ENCODE measurements at places on chromosomes 6 and 20. TPM values are rescaled to one million over a fixed set of nuclear protein-coding genes. Genes with fewer than 3 reads are reported as not detected.

CEP162 gene
- total RNA-seq, result 7.3 TPM

CAGE1 gene
- total RNA-seq, result under 0.01 TPM

NFATC2 gene
- under 0.01 TPM for total RNA-seq

SNAP25 gene
- total RNA-seq, result 4.5 TPM

MLN gene
- not detected for total RNA-seq

TRIM31 gene
- total RNA-seq, result not detected

PLCB4 gene
- 1.5 TPM for total RNA-seq

NOTCH4 gene
- 0.73 TPM for total RNA-seq

TMC2 gene
- under 0.01 TPM for total RNA-seq

PPP1R10 gene
- total RNA-seq, result 43.4 TPM

LIN28B gene
- total RNA-seq, result not detected

PRDM1 gene
- total RNA-seq, result 1.1 TPM

SLC35D3 gene
- total RNA-seq, result not detected

COX4I2 gene
- not detected for total RNA-seq

CDC25B gene
- 91.1 TPM for total RNA-seq

GCM1 gene
- not detected for total RNA-seq

TMEM74B gene
- total RNA-seq, result not detected

HTR1E gene
- total RNA-seq, result not detected

RGS17 gene
- 26.1 TPM for total RNA-seq

SLC23A2 gene
- 14.0 TPM for total RNA-seq

TBXT gene
- not detected for total RNA-seq

FAM217A gene
- not detected for total RNA-seq

PACSIN1 gene
- total RNA-seq, result not detected

C20orf144 gene
- total RNA-seq, result 0.20 TPM

BFSP1 gene
- 0.73 TPM for total RNA-seq

RAB44 gene
- not detected for total RNA-seq

APMAP gene
- 64.3 TPM for total RNA-seq

KIFC1 gene
- total RNA-seq, result 58.1 TPM

DOK5 gene
- 5.3 TPM for total RNA-seq

SLC17A4 gene
- not detected for total RNA-seq

SPEF1 gene
- total RNA-seq, result 0.20 TPM

SLC52A3 gene
- not detected for total RNA-seq

DXO gene
- total RNA-seq, result 13.5 TPM

Measured in subcutaneous preadipocyte (primary cell).